ENCODE measurements at places on chromosomes 7 and 10. TPM values are rescaled to one million over a fixed set of nuclear protein-coding genes. Genes with fewer than 3 reads are reported as not detected.

The ADARB2 gene
- total RNA-seq: 0.99 TPM

The HDAC9 gene
- 1.4 TPM for total RNA-seq

The ABCB4 gene
- not detected for total RNA-seq

The INHBA gene
- total RNA-seq: not detected

The FRA10AC1 gene
- total RNA-seq: 6.0 TPM

The MYPN gene
- not detected for total RNA-seq

The ASAH2B gene
- total RNA-seq: 3.3 TPM

The GBX1 gene
- total RNA-seq: not detected

The SOSTDC1 gene
- not detected for total RNA-seq

The CASD1 gene
- 13.8 TPM for total RNA-seq

The AMPH gene
- total RNA-seq: not detected

The GPR141 gene
- not detected for total RNA-seq

GRCh38 chr7:102860351-102860811 lies 52.4 kb upstream of the LRRC17 start:
- DNase-seq: no peak

DNA sequence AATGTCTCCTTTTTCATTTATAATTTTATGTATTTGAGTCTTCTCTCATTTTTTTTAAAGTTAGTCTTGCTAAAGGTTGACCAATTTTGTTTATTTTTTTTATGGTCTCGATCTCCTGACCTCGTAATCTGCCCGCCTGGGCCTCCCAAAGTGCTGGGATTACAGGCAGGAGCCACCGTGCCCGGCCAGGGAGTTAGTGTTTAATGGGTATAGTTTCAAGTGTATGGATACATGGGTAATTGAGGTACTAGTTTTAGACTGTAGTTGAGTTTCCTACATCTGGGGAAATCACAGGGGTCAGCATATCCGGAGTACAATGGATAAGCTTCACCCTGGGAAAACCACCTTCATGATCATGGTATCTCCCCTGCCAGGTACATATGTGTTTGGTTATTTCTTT lies 267.3 kb upstream of the KCND2 start:
- DNase-seq: no peak

- DNase-seq: peak; percentile 58
Measured at GRCh38 chr7:134669845-134670373, 23.3 kb downstream of the BPGM start.

DNA sequence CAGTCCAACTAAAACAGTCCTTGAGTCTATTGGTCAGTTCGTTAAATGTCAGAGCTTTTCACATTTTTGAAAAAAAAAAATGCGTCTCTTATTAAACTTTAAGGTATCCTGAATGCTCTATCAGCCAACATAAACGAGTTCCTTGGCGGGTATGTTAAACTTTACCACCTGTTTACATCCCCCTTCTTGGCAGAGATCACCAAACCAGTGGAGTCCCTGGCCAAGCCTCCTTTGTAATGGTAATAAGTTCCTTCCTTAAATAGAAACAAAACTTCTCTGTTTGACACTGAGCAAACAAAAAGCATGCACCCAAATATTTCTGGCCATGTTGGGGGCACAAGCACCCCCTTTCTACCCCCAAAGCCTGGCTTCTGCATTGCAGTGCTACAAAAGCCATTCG lies 3.2 kb downstream of the TRIL start:
- DNase-seq: no peak

- DNase-seq: no peak
Measured at GRCh38 chr7:77368974-77369373, 47.2 kb downstream of the GSAP start.

DNA sequence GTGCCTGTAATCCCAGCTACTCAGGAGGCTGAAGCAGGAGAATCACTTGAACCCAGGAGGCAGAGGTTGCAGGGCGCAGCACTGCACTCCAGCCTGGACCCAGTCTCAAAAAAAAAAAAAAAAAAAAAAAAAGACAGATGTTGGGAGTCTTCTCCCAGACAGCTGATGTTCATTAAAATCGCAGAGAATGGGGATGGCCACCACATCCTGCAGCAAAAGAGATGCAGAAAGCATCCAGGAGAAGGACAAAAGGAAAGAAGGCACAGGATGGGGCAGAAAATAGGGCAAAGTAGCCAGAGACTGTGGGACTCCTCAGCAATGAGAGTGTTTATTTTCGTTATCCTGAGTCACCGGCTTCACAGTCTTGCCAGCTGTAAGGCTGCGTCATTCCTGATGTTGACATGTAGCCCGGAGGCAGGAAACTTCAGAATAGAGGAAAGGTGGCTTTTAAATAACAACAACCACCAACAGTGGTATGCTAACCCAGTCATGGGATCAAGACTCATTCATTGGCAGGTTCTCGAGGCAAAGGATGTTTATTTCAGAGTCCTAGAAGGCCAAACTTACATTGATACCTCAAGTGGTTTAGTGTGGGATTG lies 149.5 kb upstream of the SVIL start:
- no peak for DNase-seq

- DNase-seq: no peak
Measured at GRCh38 chr7:3239291-3239691, 61.8 kb upstream of the SDK1 start.

- no peak for DNase-seq
Measured at GRCh38 chr10:24790599-24790998, 66.9 kb upstream of the ARHGAP21 start.

GRCh38 chr7:25180592-25180923 lies 47.7 kb downstream of the NPVF start:
- no peak for DNase-seq

GRCh38 chr7:6271694-6272440 lies 557 bp downstream of the CYTH3 start:
- peak; percentile 26 for DNase-seq

- DNase-seq: no peak
Measured at GRCh38 chr7:146961617-146962016, 845.0 kb downstream of the CNTNAP2 start.

DNA sequence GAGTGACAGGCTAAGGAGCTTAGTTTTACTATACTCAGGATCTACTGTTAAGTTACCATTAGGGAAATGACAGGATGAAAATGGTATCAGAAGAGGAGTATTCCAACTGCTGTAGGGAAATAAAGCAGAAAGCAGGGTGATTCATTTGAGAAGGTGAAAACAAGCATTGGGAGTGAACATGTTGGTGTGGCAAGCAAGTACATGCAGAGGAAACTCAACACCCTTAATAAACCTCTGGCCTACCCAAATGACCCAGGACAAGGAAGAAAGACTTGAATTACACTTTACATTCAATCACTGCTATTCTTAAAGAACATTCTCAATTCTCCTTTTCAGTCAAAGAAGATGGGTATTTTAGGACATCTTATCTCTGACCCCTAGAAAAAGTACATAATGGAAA lies 28.7 kb downstream of the ERLIN1 start:
- no peak for DNase-seq

GRCh38 chr10:28411648-28412047 lies 108.8 kb upstream of the MPP7 start:
- no peak for DNase-seq

GRCh38 chr7:21851559-21851967 lies 94.1 kb downstream of the CDCA7L start:
- DNase-seq: no peak

- DNase-seq: no peak
Measured at GRCh38 chr10:69807122-69807521, 5.4 kb downstream of the COL13A1 start.

- DNase-seq: peak; percentile 64
Measured at GRCh38 chr7:6636741-6637543, at the start of gene ZNF316. Gene ZNF316 (plus strand): TSS chr7:6637318. CDS start chr7:6642410, 5,092 bp downstream.

DNA sequence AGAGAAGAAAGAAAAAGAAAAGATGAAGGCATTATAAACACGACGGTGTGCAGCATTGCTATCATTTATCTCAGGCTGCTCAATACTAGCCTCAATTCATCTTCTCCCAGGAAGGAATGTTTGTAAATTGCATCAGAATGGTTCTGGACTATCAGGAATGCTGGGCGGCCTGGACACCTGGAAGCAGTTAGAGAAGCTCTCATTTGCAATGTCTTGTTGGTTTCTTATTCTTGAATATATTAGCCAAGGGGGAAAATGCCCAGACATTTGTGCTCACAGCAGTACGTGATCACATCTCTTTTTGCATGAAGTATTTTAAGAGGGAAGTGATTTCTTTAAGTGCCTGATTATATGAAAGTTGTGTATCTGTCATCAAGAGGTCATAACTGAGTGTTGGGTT lies 85.6 kb upstream of the IMMP2L start:
- no peak for DNase-seq

- no peak for DNase-seq
Measured at GRCh38 chr10:70761031-70761601, 24.1 kb downstream of the TBATA start.

DNA sequence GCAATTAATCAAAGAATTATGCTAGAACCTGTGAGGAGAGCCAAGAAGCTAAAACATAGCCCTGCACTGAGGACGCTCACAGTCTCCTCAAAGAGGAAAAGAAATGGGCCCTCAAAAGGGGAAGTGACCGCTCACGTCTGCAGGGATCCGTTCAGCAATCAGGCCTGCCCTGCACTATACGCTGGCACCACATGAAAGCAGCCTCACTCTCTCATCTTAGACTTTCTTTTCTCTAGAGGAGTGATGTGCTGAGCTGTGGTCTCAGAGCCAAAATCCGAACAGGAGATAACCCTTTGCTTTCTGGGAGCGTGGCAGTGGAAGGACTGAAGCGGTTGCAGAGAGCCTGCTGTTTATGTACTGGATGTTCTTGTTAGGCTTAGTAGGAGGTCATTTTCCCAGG lies 6.3 kb upstream of the IL2RA start:
- peak; percentile 81 for DNase-seq

GRCh38 chr10:31582365-31583052 lies 263.5 kb downstream of the ZEB1 start:
- no peak for DNase-seq

DNA sequence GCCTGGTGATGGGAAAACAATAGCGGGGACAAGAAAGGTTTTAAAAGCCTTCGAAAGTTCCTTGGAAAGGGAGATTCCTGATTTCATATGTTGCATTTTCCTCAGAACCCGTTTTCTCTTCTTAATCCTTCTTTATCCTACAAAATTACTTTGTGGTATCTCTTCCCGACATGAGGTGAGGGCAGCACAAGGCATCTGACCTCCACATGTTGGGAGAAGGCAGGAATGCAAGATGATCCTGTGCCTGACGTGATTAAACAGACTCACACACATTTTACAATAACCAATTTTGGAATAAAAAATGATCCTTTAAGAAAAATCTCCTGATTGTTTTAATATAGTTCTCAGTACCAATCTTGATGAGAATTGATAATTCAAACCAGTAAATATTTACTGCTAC lies 153.3 kb upstream of the MKLN1 start:
- DNase-seq: no peak

GRCh38 chr7:108451296-108451848 lies 4.9 kb downstream of the NRCAM start:
- no peak for DNase-seq

DNA sequence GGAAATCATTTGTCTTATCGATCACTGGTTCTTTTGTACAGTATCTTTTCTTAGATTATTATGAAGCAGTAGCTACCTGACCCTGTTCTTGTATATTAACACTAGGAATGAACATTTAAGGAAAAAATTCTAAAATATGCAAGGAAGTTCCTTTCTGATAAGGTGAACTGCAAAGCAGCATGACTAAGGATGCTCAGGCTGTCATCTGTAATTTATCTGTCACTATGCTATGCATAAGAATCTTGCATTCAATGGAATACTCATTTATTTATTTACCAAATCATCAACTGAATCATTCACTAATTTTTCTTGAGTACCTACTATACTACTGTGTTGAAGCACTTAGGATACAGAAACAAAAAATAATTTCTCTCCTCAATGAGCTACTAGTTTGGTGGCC lies 5.8 kb downstream of the GSDME start:
- no peak for DNase-seq

DNA sequence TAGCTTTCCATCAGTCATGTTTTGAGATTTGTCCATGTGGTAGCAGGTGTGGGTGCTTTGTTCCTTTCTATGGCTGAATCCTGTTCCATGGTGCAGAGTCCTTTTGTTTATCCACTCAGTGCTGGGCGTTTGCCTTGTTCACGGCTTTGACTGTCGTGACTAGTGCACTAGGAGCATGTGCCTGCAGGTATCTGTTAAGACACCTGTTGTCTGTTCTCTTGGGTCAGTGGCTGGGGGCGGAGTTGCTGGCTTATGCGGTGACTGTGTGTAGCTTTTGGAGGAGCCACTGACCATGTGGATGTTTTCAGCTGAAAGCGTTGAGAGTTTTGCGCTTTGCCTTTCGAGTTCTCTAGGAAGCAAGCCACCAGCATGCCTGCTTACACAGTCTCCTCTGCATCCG lies 573.1 kb upstream of the FOXK1 start:
- DNase-seq: no peak

DNA sequence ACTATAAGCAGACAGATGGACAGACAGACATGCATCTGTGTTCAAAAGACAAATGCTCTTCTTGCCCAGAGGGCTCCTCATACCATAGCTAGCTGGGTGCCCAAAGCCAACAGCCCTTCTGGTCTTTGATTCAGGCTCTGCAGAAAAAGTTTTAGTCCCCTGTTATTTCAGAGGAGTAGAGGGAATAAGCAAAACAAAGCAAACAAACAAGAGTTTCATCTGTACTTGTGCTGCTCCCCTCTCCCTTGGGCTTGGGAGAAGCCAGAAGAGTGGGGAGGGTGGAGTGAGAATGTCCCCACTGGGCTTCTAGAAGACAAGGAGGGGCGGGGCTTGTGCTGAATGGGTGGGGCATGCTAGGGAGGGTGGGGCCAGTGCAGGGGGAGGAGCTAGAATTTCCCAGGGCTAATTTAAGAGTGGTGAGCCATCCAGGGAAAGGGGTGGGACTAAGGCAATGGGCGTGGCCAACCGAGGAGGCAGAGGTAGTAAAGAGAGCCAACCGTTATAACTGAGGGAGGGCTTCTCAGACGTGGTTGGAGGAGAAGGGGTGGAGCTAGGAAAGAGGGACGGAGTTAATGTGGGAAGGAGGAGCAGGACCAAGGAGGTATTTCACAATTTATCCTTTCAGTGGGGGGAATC lies 101.2 kb upstream of the MGMT start:
- DNase-seq: no peak

DNA sequence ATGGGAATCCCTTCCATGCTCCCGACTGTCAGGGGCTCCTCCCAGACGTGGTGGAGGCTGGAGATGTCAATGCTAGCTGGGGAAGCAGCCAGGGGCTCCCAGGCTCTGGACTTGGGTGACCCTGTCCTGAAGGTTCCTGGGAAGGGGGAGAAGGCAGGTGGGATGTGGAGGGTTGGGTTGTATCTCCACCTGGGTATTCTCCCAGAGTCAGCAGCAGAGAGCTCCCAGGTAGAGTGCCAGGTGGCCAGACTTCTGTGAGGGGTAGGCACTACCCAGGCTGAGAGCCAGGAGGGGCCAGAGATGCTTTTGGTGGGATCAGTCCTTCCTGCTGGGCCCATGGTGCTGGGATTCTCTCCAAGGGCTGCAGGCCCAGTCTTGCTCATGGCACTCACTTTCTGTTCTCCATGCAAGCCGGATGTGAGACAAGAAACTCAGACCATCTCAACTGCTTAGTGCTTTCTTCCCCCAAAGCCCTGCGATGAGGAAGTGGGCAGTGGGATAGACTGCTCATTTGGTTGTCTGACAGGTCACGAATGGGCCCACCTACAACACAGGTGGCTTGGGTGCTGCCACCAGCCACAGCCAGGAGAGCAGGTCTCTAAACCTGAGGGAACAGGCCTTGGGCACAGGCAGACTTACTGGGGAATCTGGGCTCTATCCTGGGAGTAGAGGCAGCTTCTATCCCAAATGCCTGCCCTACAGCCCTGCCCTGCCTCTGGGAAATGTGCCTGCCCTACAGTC lies 52.5 kb upstream of the CAMK2B start:
- no peak for DNase-seq

- no peak for DNase-seq
Measured at GRCh38 chr7:70942791-70943190, 189.2 kb upstream of the GALNT17 start.
